ENCODE measurements at places on chromosomes 13 and 19.

DNA sequence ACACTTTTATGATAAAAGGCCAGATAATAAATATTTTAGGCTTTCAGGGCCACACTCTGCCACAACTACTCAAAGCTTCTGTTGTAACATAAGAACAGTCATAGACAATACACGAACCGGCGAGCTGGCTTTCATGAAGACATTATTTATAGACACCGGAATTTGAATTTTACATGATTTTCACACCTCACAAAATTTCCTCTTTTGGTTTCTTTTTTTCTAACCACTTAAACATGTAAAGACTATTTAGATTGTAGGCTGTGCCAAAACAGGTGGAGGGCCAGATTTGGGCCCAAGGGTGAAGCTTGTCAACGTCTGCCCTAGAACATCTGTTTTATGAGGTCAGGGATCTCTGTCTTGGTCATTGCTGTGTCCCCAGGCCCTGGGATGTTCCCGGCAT lies 29.7 kb upstream of the FXYD3 start:
- DNase-seq = no peak

DNA sequence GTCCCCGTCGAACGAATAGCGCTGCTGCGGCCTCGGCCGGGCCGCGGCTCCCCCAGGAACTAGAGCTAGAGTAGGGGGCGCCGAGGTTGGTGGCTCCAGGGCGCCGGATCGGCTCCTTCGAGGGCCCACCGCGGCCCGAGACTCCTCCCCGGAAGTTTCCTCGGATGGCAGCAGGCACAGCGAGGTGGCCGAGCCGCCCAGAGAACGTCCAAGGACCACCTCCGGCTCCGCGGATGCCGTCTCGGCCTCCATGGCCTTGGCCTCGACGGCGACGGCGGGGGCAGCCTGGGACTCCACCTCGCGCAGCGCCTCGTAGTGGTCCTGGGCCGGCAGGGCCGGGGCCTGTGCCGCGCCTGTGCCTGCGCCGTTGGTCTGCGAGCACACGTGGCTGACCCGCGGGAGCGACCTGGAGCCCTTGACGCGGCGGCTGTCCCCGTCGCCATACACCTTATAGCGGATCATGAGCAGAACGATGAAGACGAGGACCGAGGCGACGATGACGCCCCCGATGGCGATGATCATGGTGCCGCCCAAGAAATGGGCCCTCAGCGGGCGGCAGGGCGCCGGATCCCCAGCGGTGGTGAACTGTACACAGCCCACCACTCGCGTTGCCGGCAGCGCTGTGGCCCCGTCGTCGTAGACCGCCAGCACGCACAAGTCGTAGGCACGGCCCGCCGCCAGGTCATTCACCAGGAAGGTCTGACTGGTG lies 11.8 kb downstream of the IFNL1 start:
- DNase-seq = no peak

- no peak for DNase-seq
Measured at GRCh38 chr13:100604918-100605710, 16.5 kb upstream of the GGACT start.

DNA sequence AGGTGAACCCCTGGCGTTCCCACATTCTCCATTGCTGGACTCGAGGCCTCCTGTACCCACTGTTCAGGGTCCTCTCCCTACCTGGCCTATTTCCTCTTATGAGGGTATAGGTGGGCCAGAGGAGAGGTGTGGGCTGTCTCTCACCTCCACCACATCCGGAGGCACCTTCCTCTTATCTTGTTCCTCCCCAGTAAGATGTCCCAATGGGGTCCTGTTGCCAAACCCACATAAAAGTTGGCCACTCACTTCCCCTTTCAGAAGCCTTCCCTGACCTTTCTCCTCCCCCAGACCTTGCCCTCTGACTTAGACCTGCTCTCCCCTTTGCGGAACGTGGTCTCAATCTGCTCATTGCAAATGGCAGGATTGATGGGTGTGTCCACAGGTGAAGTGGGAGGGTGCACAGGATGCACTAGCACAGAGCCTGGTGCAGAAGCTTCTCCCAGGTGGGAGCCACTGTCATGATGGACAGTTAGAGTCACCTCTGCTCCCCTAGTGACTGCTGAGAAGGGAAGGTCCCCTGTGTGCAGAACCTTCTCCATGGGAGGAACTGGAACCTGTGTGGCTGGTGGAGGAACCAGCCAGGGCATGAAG lies 1.3 kb downstream of the CYP4F3 start:
- no peak for DNase-seq

DNA sequence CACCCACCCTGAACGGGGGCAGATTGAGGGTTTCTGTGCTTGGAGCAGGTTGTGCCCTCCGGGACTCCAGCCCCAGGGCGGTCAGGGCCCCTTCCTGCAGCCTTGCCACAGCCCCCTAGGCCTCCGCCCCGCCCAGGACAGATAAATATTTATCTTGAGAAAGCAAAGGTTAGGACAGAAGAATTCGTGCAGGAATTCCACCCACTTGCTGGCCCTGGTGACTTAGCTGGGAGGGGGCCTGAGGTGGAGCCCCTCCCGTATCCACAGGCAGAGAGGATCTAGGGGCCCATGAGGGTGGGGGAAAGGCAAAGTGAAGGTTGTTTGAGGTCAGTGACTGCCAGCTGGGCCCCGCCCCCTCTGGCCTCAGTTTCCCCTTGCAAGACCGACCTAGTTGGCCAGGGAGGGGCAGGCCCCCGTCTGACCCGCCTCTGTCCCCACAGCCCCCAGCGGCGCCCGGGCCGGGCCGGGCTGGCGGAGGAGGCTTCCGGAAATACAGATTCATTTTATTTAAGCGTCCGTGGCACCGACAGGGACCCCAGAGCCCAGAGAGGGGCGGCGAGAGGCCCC lies 5.2 kb downstream of the MIDN start:
- DNase-seq = no peak

GRCh38 chr19:14528419-14529253 lies 758 bp upstream of the TECR start:
- no peak for DNase-seq

- peak; percentile 89 for DNase-seq
Measured at GRCh38 chr19:10836479-10837330, 693 bp upstream of the TMED1 start.

DNA sequence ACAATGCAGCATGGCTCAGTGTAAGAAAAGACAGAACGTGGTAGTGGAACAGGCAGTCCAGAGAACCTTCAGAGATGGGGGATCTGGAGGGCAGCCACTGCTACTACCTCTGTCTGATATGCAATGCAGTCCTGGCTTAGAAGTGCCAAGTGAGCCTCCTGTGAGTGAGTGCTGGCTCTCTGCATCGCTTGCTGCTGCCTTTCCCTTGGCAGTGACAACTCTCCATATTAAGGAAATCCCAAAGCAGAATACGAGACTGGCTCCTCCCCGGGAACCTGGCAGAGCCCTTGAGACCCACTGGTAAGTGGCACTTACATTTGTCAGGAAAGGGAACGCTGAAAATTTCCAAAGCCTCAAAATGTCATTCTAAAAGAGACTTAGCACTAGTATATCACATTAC lies 7.5 kb downstream of the DOCK9 start:
- no peak for DNase-seq

GRCh38 chr19:2823646-2824045 lies 4.0 kb downstream of the ZNF554 start:
- DNase-seq = no peak

DNA sequence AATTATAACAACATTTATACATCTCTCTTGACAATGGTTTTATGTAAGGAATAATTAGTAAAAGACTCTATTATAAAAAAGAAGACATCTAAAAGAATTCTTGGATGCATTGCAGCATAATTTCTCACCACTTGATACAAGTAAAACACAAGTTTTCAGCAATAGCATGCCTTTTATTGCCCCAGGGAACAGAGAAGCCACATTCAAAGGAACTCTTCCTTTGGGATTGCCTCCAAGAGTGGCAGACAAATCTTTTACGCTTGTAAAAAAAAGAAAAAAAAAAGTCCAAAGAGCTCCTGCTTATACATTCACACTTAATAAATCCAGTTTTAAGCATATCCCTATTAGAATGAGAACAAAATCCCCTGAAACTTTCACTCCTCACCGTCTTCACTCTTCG lies 2357.8 kb upstream of the PCDH20 start:
- no peak for DNase-seq

GRCh38 chr13:105579821-105580710 lies 955.4 kb downstream of the EFNB2 start:
- DNase-seq = no peak

DNA sequence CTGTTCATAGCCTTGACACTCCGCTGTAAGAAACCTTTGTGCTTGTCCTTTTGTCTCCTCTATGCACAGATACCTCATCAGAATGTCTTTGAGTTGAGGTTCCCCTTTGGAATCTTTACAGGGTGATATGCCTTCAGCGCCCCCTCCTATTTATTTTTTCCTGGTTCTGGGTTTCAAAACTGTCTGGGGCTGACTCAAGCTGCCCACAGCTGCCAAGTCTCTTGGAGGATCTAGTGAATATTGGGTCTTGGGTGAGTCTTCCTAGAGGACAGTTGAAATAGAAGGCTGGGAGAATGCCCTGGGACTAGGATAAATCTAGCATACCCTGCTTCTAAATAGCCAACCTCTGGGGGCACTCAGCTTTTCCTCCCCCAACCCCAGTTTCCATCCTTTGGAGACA lies 930 bp downstream of the ZNF136 start:
- DNase-seq = no peak

GRCh38 chr13:52975161-52975560 lies 53.5 kb upstream of the OLFM4 start:
- DNase-seq = no peak

DNA sequence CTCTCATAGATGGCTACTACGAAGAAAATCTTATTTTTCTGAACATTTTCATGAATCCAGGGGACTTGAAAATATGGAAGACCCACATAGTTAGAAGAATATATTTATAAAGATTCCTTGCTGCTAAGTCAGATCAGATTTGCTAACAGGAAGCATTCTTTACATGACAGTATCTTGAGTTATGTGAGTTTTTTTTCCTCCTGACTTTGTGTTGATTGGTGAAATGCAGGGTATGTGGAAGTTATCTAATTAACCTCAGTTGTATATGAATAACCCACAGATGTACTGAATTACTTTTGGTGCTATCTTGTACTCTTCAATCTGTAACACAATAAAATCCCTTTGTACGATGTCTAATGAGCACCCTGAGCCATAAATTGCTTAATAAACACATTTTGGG lies 53.8 kb downstream of the ESD start:
- DNase-seq = no peak

DNA sequence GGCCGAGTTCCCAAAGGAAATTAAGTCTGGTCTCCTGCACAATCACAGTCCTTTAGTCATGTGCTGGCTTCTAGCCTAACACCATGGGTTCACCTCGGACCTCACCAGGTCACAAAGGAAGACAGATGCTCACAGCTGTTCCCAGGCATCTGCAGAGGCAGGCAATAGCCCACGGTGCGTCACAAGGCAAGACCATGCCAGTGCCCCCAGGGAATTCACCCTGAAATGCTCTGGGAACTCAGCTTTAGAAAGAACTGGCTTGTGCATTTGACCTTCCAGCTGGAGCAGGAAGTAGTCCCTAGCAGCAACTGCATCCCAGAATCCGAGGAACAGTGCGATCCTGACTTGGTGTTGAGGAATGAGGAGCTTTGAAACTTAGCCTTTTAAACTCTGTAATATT lies 96.8 kb upstream of the WASF3 start:
- DNase-seq = no peak

DNA sequence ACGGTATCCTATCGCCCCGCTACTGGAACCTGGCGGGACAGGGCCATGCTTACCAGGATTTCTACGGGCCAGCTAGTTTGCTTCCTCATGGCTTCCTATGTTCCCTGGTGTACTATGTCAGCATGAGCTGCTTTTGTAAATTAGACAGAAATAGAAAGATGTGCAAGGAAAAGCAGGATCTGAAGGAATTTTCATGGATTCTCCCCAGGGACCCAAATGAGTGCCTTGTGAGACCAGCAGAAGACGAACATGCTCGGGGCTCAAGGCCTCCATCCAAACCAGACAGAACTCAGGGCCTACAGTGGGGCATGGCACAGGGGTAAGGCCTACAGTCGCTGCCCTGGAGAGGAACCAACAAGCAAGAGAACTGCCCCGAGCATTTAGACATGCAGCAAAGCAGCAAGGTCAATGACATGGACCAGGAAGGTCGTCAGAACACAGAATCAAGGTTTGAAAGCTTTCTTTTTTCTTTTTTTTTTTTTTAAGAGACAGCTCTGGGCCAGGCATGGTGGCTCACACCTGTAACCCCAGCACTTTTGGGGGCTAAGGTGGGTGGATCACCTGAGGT lies 17.3 kb downstream of the EPS15L1 start:
- no peak for DNase-seq

DNA sequence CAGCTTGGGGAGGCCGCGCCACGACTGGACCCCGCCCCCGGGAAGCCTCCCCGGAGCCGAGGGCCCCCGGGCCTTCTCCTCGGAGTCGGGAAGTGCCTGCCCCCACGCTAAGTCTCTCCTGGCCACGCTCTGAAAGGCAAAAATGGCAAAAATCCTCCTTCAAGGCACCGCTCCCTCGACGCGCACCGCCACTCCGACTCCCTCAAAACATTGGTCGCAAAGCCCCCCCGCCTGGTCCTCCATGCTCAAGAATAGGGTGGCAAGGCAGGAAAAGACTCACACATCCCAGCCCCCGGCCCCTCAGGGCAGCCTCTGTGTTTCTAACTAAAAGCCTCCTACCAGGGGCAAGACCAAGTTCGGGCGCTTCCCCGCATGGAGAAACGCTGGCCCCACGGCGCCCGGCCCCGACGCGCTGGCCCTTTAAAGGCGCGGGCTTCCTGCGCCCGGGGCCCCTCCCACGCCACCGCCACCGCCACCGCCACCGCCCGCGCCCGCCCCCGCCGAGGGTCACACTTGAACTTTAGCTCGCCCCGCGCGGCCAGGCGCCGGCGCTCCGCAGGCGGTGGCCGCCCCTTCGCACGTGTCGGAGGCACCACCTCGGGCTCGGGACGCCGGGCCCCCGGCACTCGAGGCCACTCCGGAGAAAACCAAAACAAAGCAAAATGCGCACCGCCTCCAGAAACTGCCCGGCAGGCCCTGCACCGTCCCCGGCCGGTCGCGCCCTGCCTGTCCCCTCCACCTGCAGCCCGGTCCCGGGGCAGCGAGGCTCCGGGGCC lies 1.9 kb downstream of the FOXO1 start:
- peak; percentile 70 for DNase-seq

GRCh38 chr19:14673088-14673487 lies 1.6 kb downstream of the ADGRE3 start:
- no peak for DNase-seq
